ENCODE measurements at places on chromosomes 13 and 19.

DNA sequence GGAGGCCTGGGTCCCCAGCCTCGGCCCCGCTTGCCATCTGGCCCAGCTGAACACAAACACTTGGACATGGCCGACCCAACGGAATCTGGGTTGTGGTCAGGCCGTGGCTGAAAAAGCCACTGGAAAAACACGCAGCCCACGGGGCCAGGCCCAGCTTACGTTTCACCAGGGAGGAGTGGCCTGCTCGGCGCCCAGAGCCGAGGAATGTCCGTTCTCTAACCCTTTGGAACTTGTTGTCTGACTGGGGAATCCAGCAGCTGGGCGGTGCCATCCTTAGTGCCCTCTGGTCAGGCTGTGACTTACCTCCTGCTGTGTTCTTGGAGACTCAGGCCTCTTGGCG is 13.8 kb downstream of the CILP2 start:
- DNase-seq: no peak

DNA sequence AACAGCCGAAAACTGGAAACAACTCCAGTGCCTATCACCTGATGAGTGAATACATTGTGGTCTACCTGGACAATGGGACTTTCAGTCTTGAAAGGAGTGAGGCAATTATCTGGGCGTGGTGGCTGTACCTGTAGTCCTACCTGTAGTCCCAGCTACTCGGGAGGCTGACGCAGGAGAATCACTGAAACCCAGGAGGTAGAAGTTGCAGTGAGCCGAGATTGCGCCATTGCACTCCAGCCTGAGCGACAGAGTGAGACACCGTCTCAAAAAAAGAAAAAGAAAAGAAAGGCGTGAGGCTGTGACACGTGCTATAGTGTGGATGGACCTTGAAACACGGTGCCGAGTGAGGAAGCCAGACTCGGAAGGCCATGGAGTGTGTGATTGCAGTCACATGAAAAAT is 4.1 kb upstream of the NTN5 start:
- no peak for DNase-seq

DNA sequence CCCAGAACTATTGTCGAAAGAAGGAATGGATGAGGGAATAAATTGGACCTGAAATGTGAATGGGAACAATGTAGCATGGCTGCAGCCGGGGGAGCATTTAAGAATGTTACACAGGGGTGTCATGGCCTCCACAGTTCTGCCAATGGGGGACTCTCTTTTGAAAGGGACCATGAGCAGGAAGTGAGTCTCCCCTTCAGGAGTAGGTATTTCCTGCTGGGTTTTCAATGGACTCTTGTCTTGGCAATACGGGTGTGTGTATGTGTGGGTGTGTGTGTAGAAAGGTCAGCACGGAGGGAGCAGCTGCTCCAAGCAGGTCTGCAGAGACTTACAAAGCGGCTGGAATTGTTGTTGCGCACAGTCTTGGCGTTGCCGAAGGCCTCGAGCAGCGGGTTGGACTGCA is 24.4 kb downstream of the MYO1F start:
- DNase-seq: no peak

DNA sequence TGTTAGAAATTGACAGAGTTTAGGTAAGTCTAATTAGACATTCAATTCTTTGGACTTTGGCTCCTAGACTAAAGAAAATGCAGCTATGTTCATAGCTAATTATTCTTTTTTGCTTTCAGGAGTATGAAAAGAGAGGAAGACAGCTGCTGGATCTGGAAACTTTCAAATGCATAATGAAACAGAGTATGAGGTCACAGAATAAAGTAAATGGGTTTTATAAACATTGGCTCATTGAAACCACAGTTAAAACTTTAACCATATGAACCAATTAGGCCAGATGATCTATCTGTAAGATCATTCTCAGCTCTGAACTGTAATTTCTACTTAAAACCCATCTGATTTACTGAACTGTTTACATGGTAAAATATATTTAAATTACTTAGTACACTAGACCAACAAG is 82.7 kb downstream of the TEX26 start:
- no peak for DNase-seq

GRCh38 chr19:48625891-48626327 is 6.6 kb downstream of the SPHK2 start:
- no peak for DNase-seq
